ENCODE measurements at places on chromosomes 11 and 22.

DNA sequence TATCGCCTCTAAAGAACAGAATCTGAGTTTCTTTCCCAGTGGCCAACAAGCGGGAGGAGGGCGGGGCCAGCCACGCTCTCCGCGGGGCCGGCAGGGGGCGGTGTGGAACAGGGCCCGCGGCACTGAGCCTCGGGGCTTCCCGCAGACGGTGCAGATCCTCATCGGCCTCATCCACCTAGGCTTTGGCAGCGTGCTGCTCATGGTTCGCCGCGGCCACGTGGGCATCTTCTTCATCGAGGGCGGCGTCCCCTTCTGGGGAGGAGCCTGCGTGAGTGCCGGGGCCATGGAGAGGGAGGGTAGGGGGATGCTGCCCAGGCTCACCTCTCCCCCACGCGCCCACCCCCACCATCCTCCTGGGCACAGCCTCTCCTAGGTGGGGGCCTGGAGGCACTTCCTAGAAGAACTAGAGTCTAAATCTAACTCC, 10.7 kb downstream of the MS4A15 start:
- no peak for DNase-seq

GRCh38 chr11:3703383-3703782, 32.2 kb upstream of the CHRNA10 start:
- DNase-seq = no peak

GRCh38 chr22:24407278-24407665, 20.1 kb upstream of the ADORA2A start:
- DNase-seq = no peak

GRCh38 chr11:43503417-43503816, 144.7 kb downstream of the TTC17 start:
- no peak for DNase-seq

DNA sequence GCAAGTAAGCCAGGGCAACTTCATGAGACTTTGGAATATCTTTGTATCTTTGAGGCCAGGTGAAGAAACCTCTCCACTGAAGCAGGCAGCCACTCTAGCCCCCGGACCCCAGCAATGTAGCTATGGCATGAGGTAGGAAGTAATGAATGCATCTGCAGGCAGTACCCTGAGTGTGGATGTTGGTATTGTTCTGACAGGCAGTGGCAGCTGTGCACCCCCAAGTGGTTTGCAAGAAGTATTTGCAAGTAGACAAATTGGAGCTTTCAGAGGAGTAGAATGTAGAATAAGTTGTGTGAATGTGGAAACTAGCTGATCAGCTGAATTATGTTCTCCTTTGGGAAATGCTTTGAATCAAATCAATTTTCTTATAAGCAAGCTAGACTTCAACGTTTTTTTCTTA, 194.4 kb upstream of the PGR start:
- no peak for DNase-seq

DNA sequence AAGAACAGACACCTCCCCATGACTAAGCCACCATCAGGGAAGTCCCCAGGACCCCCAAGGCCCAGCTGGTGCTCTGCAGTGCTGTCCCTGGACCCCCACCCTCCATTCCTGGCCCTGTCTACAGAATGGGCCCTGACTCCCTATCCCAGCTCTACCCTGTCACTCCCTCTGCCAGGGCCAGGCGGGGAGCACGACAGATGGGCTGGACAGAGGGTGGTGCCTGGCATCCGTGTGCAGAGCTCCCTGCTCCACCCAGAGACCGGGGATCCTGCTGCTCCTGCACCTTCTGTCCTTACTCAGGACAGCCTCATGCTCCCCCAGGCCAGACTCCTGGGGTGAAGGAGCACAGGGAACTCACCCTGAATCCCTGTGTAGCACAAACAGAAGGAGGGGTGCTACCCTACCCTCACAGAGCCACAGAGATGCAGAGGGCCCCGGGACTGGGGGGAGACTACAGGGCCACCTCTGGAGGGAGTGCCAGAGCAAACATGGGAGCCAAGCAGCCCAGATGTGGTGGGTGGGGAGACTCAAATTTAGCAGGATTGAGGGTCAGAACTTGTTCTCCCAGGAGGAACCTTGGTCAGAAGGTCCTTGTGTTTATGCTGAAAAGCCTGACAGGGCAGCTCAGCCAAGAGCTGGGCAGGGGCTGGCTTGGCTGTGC, 2.0 kb downstream of the ARVCF start:
- no peak for DNase-seq

GRCh38 chr11:97815667-97816066, 1205.1 kb upstream of the CNTN5 start:
- DNase-seq = peak; percentile 7

- peak; percentile 10 for DNase-seq
Observed at GRCh38 chr11:61543606-61544306, 35.2 kb downstream of the LRRC10B start.

- peak; percentile 10 for DNase-seq
Observed at GRCh38 chr11:80856066-80856465, 1415.2 kb upstream of the TENM4 start.

- DNase-seq = no peak
Observed at GRCh38 chr11:4050138-4050537, 44.5 kb upstream of the RRM1 start.

DNA sequence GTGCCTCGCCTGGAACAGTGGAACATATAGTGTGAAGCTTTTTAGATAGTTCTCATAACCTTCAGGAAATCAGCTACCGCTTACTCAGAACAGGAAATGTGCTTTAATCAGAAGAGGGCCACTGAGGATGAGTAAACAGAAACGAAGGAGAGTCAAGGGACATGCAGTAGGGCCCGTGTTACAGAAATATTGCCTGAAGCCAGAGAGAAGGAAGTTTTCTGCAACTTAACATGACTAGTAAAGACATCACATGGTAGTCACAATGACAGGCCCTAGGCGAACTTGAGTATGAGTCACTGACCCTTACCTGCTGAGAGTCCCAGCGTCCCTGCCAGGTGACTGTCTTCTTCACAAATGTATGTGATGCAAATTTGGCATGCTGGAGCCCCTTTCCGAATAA, 39.4 kb downstream of the CARD18 start:
- no peak for DNase-seq

DNA sequence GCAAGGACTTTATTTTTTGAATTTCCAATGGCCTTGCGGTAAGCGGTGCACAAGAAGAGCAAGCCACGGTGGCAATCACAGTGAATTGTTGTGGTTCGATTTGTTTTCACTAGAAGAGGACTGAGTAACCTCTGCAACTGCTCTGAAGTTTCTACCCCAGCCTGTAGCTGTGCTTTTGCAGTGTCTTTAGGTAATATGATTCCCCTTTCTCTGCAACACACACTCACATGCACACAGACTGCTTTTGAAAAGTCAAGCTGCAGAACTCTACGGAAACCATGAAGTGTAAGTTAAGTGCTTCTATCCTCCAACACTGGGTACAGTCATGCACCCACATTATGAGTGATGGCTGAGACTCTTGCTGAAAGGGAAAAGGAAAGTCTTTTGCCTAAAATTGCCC, 38.4 kb downstream of the CD44 start:
- DNase-seq = no peak

- DNase-seq = no peak
Observed at GRCh38 chr22:28179392-28179791, 260.3 kb upstream of the PITPNB start.

DNA sequence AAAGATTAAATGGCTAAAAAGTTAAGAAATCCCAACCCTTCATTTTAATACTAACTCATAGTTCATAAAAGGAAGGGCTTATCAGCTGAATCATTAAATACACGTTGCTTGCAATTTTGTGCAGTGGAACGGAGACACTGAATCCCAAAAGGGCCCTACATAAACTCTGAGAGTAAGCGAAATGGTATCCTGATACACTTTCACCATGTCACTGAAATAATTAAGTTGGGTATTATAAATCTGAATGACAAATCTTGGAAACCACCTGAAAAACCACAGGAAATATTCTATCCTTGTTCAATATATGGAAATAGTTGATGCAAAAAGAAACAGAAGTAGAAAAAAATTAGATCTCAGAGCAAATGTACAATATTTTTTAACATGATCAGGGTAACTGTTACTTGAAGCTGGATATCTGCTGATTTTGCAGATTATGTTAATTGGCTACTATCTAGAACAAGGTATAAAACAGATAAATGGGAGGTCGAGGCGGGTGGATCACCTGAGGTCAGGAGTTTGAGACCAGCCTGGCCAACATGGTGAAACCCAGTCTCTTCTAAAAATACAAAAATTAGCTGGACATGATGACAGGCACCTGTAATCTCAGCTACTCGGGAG, 55.1 kb downstream of the MAML2 start:
- no peak for DNase-seq

- DNase-seq = peak; percentile 92
Observed at GRCh38 chr22:24325105-24325757, 54.6 kb downstream of the SPECC1L start.

GRCh38 chr11:75625991-75626888, 42.6 kb downstream of the MAP6 start:
- peak; percentile 81 for DNase-seq

DNA sequence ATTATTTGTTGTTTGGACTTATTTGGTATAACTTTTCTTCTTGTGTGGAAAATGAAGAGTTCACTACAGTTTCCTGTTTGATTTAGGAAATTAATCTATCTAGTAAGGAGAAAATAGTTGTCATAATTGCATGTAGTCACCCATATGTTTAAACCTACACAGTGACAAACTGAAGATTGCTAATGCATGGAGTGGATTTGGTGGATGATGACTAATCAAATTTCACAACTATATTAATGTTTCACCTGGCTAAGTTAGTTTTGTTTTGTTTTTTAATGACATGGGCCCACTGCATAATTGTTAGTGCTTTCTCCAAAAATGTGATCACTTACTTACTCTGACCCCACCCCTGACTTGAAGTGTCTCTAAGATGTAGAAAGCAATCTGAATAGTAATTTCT, 170.6 kb downstream of the DYNC2H1 start:
- no peak for DNase-seq

Data from amniotic epithelial cell (primary cell).